ENCODE measurements at places on chromosomes 1 and 21. TPM values are rescaled to one million over a fixed set of nuclear protein-coding genes. Genes with fewer than 3 reads are reported as not detected.

Gene PLA2G2D
- total RNA-seq: not detected

Gene AVPR1B
- 0.43 TPM for total RNA-seq

Gene ATAD3C
- total RNA-seq: 4.1 TPM

Gene OR4F16
- total RNA-seq: not detected

DNA sequence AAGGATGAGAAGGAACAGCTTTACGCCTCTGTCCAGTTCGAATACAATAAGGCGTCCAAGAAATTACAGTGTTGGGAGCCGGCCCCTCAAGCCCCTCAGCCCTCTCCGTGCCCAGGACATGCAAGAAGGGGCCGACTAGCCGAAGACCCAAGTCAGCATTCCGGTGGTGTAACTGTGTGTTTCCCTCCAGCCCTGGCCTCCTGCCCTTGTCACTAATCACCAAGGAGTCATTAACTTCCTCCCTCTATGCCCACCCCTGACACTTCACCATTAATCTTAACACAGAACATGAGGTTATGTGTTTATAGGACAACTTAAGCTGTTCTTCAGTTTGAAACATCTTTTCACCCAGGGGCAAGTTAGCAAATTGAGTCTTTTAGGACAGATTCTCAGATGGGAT, 16.4 kb upstream of the C4BPB start:
- DNase-seq: no peak

GRCh38 chr1:94633051-94633450, 91.5 kb upstream of the F3 start:
- DNase-seq: peak; percentile 36

DNA sequence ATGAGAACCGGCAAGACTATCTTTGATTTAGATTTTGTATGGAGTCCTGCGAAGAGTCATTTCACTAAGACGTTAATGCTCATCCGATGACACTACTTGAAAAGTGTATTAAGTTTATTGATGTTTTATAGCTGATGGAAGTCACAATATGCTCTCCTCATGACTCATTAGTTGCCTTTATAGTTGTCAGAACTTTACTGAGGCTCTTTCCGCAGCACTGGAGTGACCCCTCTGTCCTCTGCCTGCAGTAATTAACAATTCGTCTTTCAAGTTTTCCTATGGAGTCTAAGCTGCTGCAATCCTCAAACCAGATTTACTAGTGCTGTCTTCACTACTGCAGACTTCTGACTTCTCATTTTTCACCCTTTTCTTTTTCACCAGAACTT, 853 bp downstream of the USP16 start:
- DNase-seq: no peak

GRCh38 chr21:33753886-33754285, 111.6 kb downstream of the ITSN1 start:
- DNase-seq: no peak

GRCh38 chr1:112000048-112000447, 10.6 kb upstream of the KCND3 start:
- no peak for DNase-seq
